ENCODE measurements at places on chromosomes 6 and 20. TPM values are rescaled to one million over a fixed set of nuclear protein-coding genes. Genes with fewer than 3 reads are reported as not detected.

DEFB132 gene
- total RNA-seq: not detected

MAPK14 gene
- total RNA-seq: 36.1 TPM

GGTLC1 gene
- total RNA-seq: not detected

ZBTB46 gene
- total RNA-seq: 0.78 TPM

CYP39A1 gene
- 1.8 TPM for total RNA-seq

BICRAL gene
- total RNA-seq: 4.4 TPM

LINC00237 gene
- total RNA-seq: not detected

MEP1A gene
- total RNA-seq: 0.11 TPM

SPDEF gene
- total RNA-seq: 0.08 TPM

C6orf132 gene
- 17.4 TPM for total RNA-seq

RIPK1 gene
- total RNA-seq: 10.5 TPM

NRSN1 gene
- total RNA-seq: not detected

HLA-DPB1 gene
- 2.8 TPM for total RNA-seq

PACSIN1 gene
- total RNA-seq: not detected

CAGE1 gene
- not detected for total RNA-seq

C6orf52 gene
- total RNA-seq: 3.1 TPM

FOXF2 gene
- 0.49 TPM for total RNA-seq

MYB gene
- not detected for total RNA-seq

MPIG6B gene
- not detected for total RNA-seq

ENPP1 gene
- total RNA-seq: 0.08 TPM

BHLHE23 gene
- total RNA-seq: not detected

BTN1A1 gene
- total RNA-seq: not detected

DLK2 gene
- total RNA-seq: 47.8 TPM

THEMIS gene
- total RNA-seq: not detected

TCP11 gene
- not detected for total RNA-seq

MRS2 gene
- 14.3 TPM for total RNA-seq

DZANK1 gene
- 1.9 TPM for total RNA-seq

SNAI1 gene
- 0.04 TPM for total RNA-seq

KCNK16 gene
- not detected for total RNA-seq

TRIM10 gene
- not detected for total RNA-seq

MOG gene
- total RNA-seq: not detected

PLA2G7 gene
- total RNA-seq: 0.04 TPM

OR2J3 gene
- total RNA-seq: not detected

MDFI gene
- total RNA-seq: 415 TPM

OPRL1 gene
- total RNA-seq: 0.30 TPM

TPBG gene
- 201 TPM for total RNA-seq

LAMA2 gene
- 0.30 TPM for total RNA-seq

RING1 gene
- 16.2 TPM for total RNA-seq

TMEM217 gene
- total RNA-seq: 0.23 TPM

CLPSL1 gene
- total RNA-seq: not detected

MYMX gene
- not detected for total RNA-seq

C6orf141 gene
- total RNA-seq: 21.5 TPM

DLL1 gene
- 19.4 TPM for total RNA-seq

ERVFRD-1 gene
- total RNA-seq: not detected

NUP153 gene
- total RNA-seq: 24.6 TPM

DCDC2 gene
- not detected for total RNA-seq

C20orf141 gene
- total RNA-seq: not detected

GSTA2 gene
- not detected for total RNA-seq

JAG1 gene
- total RNA-seq: 156 TPM

PNPLA1 gene
- total RNA-seq: not detected

ARHGAP18 gene
- total RNA-seq: 16.3 TPM

ELOVL2 gene
- not detected for total RNA-seq

SDC4 gene
- 261 TPM for total RNA-seq
